ENCODE measurements at places on chromosomes 6 and 20.

- DNase-seq: peak; percentile 74
These were observed 576 bp downstream of the MAPK13 start for GRCh38 chr6:36130667-36131510.

- DNase-seq: no peak
These were observed 398.4 kb upstream of the ID4 start for GRCh38 chr6:19438566-19439353.

DNA sequence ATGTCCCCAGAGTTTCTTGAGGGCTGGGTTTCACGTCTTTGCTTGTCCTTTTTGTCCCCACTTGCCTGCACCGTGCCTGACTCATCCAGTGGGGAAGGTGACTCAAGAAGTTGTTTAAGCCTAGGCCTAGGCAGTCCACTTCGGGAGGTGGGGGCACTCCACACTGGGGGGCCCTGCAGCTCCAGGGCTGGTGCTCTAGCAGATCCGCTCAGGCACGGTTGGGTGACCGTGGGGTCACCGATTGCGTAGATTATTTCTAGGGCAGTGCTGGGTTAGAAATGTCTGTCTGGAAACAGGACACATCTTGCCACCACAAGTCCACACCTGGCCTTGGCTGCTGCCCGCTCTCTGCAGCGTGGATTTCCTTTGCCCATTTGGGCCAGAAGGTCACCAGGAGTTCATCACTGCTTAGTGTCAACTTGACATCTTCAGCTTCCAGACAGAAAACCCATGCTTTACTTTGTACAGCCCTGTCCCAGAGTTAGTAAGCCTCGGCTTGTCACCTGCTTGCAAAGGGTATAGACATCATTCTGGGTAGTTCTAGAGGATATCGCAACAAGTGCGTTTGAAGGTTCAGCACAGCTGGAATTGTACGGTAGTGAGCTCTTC is 13.6 kb upstream of the C20orf144 start:
- DNase-seq: no peak

GRCh38 chr6:112296122-112296521 is 41.8 kb upstream of the LAMA4 start:
- DNase-seq: no peak

- DNase-seq: no peak
These were observed 103.8 kb downstream of the PKHD1 start for GRCh38 chr6:51983564-51983963.
